ENCODE measurements at places on chromosomes 7 and 10. TPM values are rescaled to one million over a fixed set of nuclear protein-coding genes. Genes with fewer than 3 reads are reported as not detected.

The PRLHR gene
- total RNA-seq, result not detected

The OR13A1 gene
- total RNA-seq, result not detected

The TYSND1 gene
- total RNA-seq, result 12.1 TPM

The METTL27 gene
- 51.5 TPM for total RNA-seq

The RBP4 gene
- not detected for total RNA-seq

The OR6V1 gene
- total RNA-seq, result not detected

The COX15 gene
- 33.0 TPM for total RNA-seq

The DDX56 gene
- 64.2 TPM for total RNA-seq

The ASL gene
- total RNA-seq, result 56.8 TPM

The PPP1R17 gene
- not detected for total RNA-seq

The TMEM273 gene
- not detected for total RNA-seq

The AGAP5 gene
- 2.7 TPM for total RNA-seq

The ETV1 gene
- 17.2 TPM for total RNA-seq

The SORCS1 gene
- total RNA-seq, result not detected

The PRDX3 gene
- 245 TPM for total RNA-seq

The SEMA3D gene
- 13.4 TPM for total RNA-seq
